ENCODE measurements at places on chromosomes 11 and 22.

GRCh38 chr11:46700241-46701077 is at the start of the genes ARHGAP1 and ZNF408:
ARHGAP1 (minus strand) TSS chr11:46700619; CDS start chr11:46696107, 4,512 bp downstream.
ZNF408 (plus strand) TSS chr11:46701031; CDS start chr11:46701048, 17 bp downstream.
- DNase-seq: peak; percentile 98

- no peak for DNase-seq
These were observed at the start of gene FAT3 for GRCh38 chr11:92224407-92225124. FAT3 (plus strand) TSS chr11:92224818; CDS start chr11:92352113, 127,295 bp downstream.

DNA sequence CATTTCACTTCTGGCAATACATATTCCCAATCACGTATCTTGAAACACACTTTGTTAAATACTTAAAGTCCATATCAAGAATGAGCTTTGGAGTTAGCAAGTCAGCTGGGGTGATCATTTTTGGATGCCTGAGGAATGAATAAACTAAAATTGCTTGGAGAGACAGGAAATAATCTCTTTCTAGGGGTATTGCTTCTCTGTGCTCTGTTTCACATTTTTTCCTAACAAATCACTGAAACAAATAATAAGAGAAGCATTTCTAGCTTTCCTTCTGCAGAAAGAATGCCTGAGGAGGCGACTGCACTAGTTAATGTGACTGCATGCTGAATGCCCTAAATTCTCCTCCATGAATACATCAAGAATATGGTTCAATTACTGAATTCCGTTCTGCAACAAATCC is 541.4 kb upstream of the CCDC90B start:
- no peak for DNase-seq

GRCh38 chr11:45872651-45873356 is 12.6 kb upstream of the MAPK8IP1 start:
- no peak for DNase-seq

DNA sequence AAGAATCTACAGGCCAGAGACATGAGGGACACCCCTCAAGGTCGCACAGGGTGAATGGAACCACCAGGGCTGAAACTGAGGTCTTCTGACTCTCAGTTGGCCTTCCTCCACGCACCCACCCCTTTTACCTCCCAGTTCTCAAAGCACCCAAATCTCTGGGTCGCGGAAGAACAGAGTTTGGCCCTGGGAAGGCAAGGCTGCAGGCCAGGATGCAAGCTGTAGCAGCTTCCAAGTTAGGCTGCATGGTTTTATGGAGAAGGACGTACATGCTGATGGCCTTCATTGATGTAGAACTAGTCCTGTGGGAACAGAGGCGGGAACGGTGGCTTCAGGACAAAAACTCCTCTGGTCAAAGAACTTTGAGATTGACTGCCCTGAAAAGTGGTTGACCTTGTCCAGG is 143.5 kb upstream of the B3GAT1 start:
- no peak for DNase-seq

Measured in activated CD4-positive, alpha-beta T cell treated with anti-CD3 and anti-CD28 coated beads, Interleukin-2, amount 50 U/mL, for 24 hours (primary cell).